ENCODE measurements at places on chromosomes 1 and 21.
A peak's percentile ranks its signal among the peaks of the same experiment; 100 is the strongest.

GRCh38 chr1:229128066-229128608 is 142.8 kb upstream of the RAB4A start:
- DNase-seq = no peak

DNA sequence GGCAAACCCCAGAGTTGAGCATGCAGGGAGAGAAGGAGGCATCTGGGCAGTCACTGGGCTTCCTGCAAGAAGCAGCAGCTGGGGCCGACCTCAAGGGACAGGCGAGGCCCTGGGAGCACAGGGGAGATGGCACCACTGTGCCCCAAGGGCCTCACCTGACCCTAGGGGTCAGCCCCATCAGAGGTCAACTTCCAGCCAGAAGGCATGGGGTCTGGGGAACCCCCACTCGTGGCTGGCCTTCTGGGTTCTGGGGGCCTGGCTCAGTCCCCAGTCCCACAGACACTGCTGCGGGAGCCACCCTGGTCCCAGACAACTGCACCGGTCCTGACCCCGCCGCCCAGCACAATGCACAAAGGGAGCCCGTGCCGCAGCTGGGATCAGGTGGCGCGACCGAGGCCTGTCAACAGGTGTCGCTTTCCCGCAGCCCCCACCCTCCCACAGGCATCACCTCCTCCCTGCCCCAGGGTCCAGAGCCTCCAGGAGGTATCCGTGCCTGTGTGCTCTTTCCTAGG is 6.2 kb downstream of the WNT9A start:
- no peak for DNase-seq

DNA sequence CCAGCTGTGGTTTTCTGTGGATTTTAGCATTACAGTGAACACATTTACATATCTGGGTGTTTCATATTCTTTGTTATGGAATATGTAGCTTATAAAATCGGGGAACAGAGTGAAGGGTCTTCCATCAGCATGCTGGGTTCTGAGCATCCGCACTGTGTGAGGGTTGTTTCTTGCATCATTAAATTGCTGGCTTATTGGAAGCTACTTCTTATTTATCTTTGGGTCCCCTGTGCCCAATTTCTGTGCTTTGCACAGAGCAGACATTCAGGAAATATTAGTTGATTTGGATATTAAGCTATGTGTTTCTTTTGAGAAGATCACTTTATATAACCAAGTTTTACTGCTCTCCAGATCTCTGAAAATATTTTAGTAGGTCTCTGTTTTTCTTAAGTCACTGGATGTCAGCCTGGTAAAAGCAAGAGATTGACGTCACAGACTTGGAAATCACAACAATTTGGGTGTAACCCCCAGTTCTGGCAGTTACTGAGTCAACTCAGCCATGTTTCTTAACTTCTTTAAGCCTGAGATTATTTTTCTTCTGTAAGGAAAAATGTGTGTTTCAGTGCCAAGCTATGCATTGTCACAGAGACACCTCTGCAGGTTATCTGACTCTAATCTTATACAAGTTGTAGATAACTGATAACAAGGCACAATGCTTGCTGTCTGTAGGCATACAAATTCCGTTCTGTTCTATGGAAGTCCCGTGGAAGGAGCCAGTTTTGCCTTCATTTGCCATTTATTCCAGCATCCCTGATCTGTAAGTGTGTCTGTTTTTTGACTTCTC is 258.3 kb upstream of the KAZN start:
- no peak for DNase-seq

DNA sequence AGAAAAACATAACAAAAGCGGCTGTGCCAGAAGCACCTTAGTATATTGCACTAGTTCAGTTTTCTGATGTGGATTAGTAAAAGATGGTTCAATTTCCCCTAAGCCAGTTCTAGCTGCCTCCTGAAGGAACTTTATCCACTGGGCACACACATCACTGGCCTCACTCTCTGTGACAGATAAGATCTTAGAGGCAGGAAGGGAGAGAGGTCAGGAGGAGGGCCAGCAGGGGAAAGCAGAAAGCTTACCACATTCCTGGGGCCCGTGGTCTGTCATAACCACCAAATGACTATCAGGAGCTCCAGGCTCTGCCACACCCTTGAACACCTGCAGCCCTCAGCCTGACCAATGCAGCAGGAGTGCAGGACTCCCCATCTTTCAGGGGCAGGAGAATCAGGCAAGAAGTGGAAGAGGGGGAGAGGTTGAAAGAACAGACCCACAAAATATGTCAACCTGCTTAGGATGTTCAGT is 37.8 kb downstream of the LRRC71 start:
- DNase-seq = no peak

DNA sequence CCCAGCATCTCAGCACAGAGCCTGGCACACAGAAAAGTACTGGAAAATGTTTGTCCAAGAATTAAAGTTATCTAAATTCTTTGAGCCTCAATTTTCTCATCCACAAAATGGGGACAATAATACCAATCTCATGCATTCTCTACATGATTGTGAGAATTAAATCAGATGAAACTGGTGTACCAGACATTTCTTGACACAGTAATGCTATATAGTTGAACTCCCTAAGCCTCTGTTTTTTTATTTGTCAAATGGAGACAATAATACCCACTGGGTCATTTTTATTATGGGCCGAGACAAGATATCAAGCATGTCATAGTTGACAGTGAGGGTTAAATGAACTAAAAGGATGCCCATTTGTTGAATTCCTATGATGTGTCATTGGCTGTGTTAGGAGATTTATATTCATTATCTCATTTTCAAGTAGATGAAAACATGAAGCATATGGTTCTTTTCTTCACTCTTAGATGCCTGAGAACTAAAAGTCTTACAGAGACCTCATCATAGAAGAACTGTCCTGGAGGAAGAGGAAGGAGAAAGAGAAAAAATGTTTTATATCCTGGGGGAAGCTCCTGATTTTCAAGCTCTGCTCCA is 17.5 kb upstream of the OTUD3 start:
- DNase-seq = no peak

GRCh38 chr1:56561227-56562019 is 17.9 kb downstream of the PLPP3 start:
- no peak for DNase-seq

- DNase-seq = no peak
Observed at GRCh38 chr21:18518054-18518481, 114.5 kb upstream of the TMPRSS15 start.

GRCh38 chr1:154742606-154743005 is 127.5 kb downstream of the KCNN3 start:
- DNase-seq = no peak

GRCh38 chr1:10555635-10556429 is 81.1 kb downstream of the PEX14 start:
- DNase-seq = no peak

DNA sequence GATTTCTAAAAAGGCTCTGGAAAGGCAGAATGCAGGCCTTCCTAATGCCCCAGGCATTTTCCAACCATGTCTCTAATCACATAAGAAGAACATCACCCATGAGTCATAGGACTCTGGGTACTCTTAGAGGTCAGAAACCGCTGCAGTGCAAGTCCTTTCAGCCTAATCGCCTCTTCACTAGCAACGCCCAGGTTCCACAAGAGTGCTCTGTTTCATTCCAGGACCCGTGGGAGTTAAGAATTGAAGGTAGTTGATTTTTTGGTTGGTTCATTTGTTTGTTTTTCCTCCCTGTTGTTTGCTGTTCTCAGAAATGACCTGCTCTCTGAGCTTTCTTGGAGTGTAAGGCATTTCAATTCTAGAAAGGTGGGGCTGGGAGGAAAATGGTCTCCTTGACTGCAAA is 123.2 kb downstream of the NR5A2 start:
- DNase-seq = no peak

DNA sequence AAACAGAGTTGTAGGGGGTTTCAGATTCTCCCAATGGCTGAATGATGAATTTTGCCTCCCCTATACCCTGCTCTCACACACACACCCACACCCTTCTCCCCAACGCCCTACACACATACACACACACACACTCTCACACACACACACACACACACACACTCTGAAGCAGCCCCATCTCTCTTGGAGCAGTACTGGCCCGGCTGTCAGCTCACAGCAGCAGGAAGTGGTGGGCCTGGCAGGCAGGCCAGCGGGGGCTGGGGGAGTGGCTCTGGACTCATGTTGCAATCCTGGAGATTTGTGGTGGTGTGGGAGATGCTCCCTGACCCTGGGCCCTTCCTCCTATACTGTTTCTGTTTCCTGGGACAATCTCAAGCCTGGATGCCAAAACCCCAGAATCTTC is 2.2 kb downstream of the IKBKE start:
- no peak for DNase-seq

DNA sequence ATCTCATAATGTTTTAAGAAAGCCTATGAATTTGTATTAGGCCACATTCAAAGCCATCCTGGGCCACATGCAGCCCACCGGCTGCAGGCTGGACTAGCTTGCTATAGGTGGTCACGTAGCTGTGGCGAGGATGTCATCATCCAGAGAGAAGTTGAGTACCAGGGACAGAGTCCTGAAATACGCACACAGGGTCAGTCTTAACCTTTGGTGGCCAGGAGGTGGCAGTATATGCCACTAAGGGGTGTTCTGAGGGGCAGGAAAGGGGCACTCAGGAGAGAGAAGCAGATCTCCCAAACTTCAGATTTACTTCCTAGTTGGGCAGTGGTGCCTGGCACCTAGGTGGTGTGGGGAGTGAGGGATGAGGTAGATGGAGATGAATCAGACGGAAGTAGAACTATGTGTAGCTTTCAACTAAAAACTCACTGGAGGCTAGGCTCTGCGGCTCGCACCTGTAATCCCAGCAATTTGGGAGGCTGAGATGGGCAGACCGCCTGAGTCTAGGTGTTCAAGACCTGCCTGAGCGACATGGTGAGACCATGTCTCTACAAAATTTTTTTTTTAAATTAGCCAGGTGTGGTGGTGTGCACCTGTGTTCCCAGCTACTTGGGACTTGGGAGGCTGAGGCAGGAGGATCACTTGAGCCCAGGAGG is 16.3 kb upstream of the CDK18 start:
- DNase-seq = peak; percentile 35

GRCh38 chr21:28632755-28633408 is 359.8 kb downstream of the LTN1 start:
- no peak for DNase-seq

DNA sequence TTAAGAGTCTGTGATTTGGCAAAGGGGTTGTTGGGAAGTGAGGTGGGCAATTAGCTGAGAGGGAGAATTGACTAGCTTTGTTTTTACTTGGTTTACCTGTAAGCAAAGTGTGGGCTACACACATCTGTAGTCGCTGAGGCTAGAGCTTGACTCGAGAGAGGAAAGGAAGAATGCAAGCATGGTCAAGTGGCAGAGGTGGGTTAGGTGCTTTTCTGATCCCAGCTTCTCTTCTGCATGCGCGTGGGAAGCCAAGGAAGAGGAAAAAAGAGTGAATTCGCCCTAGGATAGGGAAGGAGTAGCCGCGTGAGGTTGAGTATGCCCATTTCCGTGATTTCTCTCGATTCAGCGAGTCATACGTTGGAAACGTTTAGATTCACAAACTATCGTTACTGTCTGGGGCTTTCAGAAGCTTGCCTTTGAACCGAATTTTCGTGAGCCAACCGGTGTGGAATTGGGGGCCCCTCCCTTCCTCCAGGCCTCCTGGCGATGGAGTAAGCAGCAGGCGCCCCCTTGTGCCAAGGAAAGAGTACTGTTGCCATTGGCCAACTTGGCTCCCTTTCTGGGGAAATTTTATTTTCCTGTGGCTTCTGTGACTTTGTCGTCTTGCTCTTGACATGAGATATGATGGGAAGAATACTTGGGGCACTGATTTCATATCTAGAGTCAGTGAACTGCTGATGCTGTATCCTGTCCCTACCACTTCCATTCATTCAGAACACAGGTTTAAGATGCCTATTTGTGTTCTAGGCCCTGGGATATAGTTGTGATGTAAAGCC is 1.3 kb downstream of the PIGV start:
- DNase-seq = peak; percentile 79

DNA sequence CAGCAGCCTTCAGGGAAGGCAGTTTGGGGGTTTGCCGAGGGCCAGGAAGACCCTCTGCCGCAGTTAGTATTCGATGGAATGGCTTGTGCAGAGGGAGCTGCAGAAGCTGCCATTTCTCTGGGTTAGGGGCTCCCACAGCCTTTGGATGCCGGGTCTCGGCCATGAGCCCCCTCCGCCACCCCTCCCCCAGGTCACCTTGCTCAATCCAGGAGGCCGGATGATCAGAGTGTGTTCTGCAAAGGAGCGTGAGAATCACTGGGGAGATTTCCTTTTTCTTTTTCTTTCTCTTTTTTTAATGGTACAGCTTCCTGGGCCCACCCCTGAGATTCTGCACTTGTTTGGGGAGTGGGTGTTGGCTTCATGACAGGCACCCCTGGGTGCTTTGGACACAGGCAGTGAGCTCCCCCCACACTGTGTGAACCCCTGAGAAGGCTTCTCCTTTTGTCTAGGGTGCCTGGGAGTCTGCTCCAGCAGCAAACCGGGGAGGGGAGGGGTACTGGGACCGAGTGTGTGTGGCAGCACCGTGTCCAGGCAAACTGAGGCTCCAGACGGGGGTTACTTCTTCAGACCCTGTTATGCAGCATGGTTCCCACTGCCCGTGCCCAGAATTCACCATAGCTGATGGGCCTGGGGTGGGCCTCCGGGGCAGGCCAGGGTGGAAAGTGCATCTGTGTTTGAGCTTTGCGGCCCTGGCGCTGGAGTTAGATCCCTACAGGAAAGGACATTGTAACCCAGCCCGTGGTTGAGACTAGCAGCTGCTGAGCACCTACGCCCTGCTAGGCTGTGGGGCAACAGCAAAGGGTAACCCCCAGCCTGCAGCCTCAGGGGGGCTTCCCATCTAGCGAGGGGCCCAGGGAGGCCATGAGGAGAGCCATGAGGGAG is 18.5 kb downstream of the TNFRSF1B start:
- DNase-seq = no peak

DNA sequence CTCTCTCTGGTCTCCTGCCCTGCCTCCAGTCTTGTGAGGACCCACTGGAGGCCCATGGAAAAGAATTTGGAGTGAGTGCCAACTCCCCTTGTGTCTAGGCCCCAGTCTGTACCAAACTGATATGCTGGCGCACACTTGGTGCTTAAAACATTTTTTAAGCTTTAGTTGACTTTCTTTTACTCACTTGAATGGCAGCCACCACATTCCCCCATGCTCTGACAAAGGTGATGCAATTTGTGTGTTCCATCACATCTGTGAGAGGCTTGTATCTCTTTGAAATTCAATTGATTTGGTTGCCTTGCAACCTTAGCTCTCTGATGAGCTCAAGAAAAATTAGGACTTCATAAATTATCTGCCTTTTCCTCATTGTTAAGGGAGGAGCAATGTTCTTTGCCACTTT is 30.5 kb upstream of the WDTC1 start:
- no peak for DNase-seq

Data from activated T-cell treated with anti-CD3 and anti-CD28 coated beads for 48 hours (primary cell).